Stimulated activated CD4-positive, alpha-beta T cell treated with anti-CD3 and anti-CD28 coated beads, Interleukin-1b, Interleukin-23, amount 100 ng/mL, for 4 hours (primary cell): ENCODE measurements at places on chromosomes 7 and 10.

DNA sequence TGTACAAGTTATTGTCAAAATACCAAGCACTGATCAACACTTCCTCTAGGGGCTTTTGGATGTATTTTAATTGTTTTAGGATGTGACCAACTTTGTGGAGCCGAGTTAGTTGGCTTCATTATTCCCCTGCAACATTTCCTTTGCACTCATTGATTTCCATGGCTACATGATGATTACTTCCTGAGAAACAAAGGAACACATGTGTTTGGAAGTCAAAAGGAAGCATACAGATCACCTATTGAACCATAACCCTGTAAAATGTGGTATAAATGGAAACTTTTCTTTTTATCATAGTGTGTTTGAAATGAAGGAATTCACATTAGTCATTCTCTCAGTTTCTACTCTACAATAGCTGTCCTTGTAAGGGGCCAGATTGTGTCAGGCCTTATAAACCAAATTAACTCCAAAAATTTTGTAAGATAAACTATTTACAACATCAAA, 32.2 kb upstream of the EXOC6 start:
- DNase-seq, result no peak

DNA sequence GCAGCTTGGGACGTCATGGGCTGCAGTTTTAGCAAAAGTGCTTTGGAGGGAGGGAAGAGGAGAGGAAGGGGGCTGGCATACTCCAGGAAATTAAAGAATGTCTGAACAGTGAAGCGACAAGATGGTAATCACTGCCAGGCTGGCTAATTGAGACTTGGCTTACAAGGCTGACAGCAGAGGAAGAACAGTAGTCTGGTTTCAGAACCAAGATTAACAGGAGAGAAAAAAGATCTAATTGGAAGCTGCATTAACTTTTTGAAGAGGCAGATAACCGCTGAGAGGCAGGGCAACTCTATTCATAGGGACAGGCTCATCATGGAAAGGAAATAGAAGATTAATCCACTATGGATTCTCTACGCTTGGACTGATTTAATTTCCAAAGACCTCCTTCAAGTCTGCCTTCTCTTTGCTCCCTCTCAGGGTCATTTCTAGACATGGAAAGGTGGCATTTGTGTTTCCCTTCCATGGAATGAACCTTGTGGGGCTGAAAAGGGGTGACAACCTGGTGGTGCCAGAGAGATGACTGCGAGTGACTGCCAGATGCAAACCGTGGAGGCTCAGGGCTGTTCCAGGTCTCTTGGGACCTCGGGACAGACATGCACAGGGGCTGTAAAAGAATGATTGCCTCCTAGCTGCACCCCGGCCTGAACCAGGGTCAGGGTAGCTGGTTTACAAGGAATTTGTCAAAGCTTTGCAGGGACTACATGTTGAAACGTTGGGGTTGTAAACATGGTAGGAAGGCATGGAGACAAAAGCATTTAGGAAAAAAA, 210.2 kb upstream of the NPY start:
- no peak for DNase-seq

DNA sequence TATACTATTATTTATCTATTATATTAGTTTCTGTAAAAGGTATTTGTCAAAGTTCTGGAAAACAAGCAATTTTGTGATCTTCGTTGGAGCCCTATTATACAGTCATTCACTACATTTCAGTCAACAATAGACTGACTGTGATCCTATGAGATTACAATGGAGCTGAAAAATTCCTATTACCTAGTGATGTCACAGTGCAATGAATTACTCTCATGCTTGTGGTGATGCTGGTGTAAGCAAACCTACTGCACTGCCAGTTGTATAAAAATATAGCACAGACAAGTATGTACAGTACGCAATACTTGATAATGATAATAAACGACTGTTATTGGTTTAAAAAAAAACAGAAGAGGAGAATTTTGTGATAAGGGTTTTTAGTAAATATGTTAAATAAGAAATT, 21.4 kb downstream of the OR6V1 start:
- DNase-seq, result no peak

DNA sequence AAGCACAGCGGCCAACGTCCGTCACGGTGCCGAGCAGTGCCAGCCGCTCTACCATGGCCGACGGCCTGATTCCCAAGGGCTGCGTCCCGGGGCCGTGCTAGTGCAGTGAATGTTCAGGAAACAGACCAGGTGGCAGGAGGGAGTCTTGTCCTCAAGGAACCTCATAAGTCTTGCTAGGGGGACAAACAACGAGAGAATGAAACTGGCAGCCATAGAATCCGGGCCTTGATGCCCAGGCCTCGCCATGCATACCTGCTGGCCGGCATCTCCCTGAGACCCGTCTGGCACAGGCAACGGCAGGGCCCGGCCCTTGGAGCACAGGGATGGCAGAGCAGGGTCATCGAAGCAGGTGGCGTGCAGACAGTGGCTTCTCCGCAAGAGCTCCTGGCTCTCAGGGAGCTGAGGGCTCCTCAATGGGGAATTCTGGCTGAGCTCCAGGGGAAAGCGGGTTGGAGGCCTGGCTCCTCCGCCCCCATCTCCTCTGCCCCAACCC, 58.8 kb downstream of the DIP2C start:
- DNase-seq, result no peak

DNA sequence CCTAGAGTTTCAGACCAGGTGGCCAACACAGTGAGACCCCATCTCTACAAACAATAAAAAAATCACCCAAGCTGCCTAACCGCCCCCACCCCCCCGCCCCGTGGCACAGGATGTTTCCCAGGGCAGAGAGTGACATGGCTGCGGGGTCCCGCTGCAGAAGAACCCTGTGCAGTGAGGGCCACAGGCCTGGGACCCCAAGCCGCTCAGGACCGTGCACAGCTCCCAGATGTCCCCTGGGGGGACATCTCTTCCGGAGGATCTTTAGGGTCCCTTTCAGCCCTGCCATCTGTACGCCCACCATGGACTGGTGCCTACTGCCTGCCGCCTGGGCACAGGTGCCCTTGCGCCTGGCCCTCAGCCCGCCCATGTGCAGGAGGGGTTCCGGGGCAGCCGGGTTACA, 373.6 kb downstream of the DNAJB6 start:
- no peak for DNase-seq

DNA sequence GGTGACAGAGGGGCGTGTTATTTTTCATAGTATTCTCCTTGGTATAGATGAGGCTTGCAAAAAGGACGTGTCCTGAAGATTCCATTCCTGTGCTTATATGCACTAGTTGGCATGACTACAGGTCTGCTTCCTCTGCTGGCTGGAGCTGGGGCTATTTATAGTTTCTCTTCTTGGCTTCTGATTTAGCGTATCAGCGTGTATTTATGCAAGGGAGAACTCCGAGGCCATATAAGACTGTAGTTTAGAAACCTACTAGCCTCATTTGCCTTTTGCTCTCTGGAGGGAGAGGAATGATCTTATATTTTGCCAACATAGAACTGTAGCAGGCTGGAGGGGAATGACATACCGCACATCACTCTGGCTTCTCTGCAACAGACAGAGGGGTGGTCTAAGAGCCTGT, 39.7 kb downstream of the CACNB2 start:
- DNase-seq, result no peak

- no peak for DNase-seq
These were observed 6.2 kb downstream of the CALML3 start for GRCh38 chr10:5530846-5531557.

GRCh38 chr7:144907577-144907976, 71.7 kb upstream of the TPK1 start:
- DNase-seq, result no peak

DNA sequence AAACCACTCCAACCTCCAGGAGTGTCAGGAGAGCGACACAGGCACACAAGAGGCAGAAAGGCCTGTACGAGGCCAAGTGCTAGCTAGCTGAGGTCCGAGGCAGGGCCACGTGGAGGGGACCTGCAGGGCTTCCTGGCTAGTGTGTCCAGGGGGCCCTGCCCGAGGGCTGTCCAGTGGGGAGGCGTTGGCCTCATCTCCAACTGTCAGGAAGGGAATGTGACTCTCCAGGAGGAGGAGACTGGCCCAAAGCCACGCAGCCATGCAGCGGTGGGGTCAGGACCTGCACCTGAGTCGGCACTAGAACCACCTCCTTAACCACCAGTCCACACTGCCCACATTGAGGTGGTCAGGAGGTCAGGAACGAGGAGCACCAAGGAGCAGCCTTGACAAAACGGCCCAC, 32.3 kb upstream of the FXYD4 start:
- no peak for DNase-seq

DNA sequence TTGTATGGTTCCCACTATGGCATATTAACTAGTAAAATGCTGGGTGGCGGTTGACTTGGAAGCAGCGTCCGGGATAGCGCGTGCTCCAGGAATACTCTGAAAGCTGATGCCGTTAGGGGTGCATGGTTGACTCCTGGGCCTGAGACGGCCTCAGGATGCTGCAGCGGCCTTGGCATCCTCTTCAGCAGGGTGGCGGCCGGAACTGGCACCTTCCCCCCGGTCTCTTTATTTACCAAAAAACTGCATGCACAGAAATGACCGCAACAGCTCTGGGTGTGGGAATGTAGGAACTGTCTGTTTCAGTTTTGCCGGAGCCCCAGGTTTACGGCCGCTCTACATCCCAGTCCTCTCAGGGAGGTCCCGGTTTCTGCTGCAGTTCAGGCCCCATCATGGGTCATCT, 28.8 kb downstream of the PFKP start:
- DNase-seq, result no peak

DNA sequence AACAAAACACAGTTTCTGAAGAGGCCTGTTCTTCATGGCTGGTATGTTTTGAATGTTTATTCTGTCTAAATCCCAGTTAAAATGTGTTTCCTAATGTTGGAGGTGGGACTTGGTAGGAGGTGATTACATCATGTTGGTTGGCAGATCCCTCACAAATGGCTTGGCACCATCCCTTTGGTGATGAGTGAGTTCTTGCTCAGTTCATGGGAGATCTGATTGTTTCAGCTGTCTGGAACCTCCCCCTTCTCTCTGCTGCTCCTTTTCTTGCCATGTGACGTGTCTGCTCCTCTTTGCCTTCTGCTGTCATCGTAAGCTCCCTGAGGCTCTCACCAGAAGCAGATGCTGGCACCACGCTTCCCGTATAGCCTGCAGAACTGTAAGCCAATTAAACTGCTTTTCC, 383.6 kb upstream of the TPK1 start:
- DNase-seq, result no peak

DNA sequence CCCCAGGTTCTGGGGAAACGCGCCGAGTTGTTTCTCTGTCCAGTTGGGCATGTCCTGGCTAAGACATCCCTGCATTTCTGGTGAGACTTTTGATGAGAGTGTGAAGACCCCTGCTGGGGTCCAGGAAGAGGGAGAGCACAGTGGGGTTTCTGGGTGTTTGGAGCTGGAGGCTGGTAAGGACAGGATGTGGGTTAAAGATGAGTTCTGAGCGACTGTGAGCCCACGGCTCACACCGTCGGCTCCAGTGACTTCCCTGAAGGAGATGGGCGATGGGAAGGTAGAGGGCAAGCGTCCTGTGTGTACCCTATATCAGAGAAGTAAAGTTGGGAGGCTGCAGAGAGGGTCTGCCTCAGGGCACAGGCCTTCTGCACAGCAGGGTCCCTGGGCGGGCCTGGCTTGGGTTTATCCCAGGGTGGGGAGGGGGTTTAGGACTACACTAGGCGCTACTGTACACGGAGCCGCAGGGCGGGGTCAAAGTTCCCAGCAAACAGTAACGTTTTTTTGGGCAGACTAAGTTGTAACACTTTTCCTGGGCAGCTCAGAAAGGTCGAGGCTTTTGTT, 3.6 kb downstream of the EMX2 start:
- DNase-seq, result no peak

GRCh38 chr7:39554583-39555165, 11.5 kb upstream of the YAE1 start:
- DNase-seq, result no peak

DNA sequence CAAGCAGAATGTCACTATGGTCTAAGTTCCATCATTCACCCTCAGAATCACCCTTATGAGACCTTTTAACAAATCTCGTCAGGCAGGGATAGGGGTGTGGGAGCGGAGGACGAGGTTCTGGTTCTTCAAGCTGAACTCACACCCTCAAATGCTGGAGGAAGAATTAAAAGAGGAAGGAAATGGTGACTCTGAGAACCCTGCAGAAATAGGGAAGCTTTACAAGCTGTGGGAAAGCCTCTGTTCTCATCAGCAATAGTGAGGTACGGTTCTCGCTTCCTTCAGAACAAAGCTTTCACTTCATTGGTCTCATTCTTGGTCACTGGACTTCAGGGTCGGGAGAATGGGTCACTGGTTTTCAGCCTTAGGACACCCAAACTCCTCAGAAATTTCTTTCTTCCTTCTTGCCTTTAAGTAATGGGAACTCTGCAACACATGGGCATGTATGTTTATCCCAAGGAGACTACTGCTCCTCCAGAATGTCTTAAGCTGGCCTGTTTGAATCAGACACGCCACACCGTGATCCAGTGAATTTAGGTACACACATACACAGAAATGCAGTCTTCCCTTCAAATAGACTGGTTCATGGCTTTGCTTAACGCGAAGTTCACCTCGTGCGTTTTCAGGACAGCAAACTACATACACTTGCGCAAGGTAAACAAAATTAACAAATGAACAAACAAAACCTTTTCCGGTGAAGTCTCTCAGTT, 226.0 kb downstream of the SFMBT2 start:
- no peak for DNase-seq

DNA sequence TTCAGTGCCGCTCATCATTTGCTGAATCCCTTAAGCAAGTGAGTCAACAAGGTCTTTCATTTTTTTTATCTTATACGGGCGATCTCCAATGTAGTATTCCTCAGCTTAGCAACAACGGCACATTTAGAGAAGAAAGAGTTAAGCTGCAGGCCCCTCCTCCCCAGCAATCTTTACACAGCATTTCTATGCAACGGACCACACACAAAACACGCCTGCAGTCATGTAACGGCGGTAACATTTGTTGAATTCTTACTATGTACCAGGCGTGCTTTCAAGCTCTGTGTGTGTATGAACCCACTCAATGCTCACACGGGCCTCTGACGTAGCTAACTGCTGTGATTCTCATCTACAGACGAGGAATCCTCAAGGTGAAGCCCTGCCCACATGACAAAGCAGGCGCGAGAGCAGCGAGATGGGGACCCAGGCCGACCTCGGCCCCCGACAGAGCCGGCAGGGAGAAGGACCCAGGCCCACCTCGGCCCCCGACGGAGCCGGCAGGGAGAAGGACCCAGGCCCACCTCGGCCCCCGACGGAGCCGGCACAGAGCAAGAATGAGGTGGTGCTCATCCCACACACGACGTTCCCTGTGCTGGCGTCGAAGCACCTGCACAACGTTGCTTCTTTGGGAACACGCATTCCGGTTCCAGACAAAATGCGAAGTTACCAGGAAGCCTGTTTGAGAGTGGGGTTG, 240.7 kb downstream of the ZMYND11 start:
- DNase-seq, result no peak
